Upper lobe of right lung (tissue), 1 donor: ENCODE measurements at places on chromosomes 7 and 10. TPM values are rescaled to one million over a fixed set of nuclear protein-coding genes. Genes with fewer than 3 reads are reported as not detected.
A peak's percentile ranks its signal among the peaks of the same experiment; 100 is the strongest.

GRCh38 chr10:119643306-119644204 lies 7.6 kb upstream of the BAG3 start:
- no peak for DNase-seq

Gene MRLN
- not detected for total RNA-seq

DNA sequence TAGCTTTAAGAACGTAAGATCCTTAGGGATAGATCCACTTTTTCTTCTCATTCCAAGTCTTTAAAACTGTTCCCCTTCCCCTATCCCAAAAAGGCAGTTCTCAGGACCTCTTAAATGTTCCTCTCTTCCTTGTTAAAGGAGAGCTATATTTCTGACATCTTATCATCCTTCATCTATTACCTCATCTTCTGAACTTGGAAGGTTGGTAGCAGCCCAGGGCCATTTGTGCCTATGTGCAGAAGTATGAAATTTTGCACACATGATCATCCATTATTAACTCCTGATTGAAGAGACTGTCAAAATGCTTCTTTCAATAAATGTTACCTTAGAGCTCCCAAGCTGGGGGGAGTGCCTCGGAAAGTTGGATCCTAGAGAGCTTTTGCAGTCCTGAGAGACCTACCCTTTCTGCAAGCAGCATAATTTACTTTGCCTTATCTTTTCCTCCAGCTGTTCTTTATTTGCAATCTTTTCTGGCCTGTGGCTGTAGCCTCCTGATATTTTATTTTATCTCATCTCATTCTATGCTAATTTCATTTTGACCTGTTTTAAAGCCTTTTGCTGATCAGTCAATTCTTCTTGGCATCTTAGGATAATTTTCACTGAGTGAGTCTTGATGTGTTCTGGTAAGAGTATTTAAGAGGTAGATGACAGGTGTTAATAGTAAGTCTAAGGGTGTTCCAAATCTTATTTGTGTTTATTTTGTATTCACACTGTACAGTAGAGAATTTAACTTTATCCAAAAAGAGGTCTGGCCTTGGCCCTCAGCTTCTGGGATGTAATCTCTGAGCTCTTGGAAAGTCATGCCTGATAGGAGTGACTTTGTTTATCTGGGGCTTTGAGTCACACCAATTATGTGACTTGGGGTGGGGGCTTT lies 135.0 kb upstream of the PDLIM1 start:
- no peak for DNase-seq

- DNase-seq: no peak
Observed at GRCh38 chr10:27192284-27192683, 37.1 kb downstream of the MASTL start.

DNA sequence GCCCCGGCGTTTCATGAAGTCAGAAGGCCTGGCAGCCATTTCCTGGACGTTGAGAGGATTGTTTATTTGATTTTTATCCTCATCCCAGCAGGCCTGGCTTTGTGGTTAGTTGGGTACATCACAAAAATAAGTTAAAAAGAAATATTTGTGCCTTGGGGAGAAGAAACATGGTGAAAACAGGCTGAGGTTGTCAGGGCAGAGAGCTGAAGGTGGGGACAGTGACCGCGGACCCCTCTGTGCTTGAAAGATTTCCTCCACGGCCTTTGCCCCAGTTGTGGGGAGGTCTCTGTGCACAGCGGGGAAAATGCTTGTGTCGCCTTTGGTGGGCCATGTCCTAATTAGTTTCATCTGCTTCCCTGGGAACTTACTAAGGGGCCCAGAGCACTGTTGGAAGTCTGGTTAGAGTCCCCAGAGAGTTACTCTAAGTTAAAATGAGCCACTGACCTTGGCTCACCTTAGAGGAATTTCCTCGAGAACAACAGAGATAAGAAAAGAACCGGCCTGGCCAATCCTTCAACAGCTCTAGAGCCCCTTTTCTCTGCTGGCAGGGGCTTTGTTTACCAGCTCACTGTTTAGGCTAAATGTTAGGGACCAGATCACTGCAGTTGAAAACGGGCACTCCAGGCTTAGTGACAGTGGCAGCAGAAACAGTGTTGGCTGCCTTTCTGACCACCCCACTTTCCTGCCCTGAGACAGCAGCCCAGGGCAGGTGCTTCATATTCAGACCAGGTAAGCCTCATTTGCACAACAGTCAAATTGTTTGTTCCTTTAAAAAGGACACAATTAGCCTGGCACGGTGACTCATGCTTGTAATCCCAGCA lies 37.9 kb downstream of the CRCP start:
- peak; percentile 2 for DNase-seq

- DNase-seq: no peak
Observed at GRCh38 chr7:96330193-96330592, 8.3 kb upstream of the SLC25A13 start.

Gene GPC2
- total RNA-seq: 0.49 TPM

DNA sequence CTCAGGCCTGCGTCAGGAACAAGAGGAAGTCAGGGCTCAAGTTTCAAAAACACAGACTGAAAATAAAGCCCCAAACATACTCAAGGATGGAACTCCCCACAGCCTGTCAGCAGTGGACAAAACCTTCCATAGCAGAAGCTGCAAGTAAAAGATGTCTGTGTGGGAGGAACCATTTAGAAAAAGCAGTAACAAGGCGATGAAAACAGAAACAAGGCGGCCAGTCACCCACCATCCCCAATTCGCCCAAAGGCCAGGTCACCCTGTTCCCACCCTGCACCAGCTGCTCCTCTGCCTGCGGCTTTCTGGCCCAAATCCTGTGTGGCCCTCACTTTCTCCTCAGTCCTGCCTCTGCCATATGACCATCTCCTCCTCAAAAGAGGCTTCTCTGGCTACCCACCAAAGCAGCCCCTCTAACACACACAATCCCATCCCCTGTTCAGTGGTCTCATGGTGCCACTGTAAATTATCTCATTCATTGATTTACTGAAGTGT lies 27.8 kb downstream of the KCNMA1 start:
- DNase-seq: no peak

- DNase-seq: no peak
Observed at GRCh38 chr10:128014236-128014635, 107.3 kb downstream of the PTPRE start.

Gene IDI2
- not detected for total RNA-seq

DNA sequence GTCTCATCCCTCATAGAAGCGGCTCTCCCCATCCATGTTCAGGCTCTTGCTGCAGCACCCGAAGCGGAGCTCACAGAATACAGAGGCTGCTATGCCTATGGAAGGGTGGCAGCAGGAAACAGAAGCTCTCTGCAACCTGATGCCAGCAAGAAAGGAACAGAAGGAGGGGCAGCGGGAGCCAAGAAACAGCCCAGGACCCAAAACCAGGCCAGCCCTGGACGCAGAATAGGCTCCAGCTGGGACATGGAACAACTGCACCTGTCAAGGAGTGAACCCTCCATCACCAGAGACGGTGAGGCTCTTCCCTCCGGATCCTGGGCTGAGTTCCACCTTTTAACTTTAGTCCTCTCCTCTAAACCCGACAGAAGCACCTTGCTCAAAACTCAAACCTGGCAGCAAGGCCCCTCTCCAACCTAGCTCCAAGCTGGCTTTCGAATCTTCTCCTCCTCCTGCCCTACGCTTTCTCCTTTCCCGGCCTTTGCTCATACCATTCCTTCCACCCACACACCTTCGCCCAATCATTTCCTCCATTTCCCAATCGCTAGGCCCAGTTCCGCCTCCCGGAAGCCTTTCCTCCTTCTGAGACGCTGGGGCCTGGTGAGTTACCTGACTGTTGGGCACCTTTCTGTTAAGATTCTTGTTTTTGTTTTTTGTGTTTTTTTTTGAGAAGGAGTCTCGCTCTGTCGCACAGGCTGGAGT lies 122.8 kb upstream of the ZNF92 start:
- DNase-seq: no peak

DNA sequence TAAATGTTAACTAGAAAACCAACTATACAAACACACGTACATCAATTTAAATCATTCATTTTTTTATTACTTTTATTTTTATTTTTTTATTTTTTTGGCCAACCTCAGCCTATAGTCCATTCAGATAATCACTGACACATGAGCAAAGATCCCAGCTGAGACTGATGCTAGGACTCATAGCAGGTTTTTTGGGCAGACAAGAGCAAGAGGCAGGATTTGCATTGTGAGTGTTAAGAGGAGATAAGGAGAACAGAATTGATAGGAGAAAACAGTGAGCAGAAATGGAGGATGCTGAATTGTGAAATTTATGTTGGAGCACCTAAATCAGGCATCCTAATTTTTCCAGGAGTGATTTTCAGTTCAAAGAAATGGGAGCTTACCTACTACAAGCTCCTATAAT lies 240.3 kb downstream of the SEMA3D start:
- DNase-seq: no peak

Gene OR13A1
- total RNA-seq: not detected

Gene LGI1
- not detected for total RNA-seq

- DNase-seq: no peak
Observed at GRCh38 chr7:16747102-16747501, 6.5 kb upstream of the TSPAN13 start.

GRCh38 chr7:30348083-30348560 lies 63.7 kb downstream of the ZNRF2 start:
- DNase-seq: no peak

Gene CD36
- 115 TPM for total RNA-seq

GRCh38 chr7:149355390-149356048 lies 93.5 kb downstream of the ZNF783 start:
- DNase-seq: no peak

- no peak for DNase-seq
Observed at GRCh38 chr7:157937406-157937805, 600.6 kb downstream of the DNAJB6 start.

GRCh38 chr10:75106242-75106641 lies 5.2 kb upstream of the SAMD8 start:
- DNase-seq: no peak

DNA sequence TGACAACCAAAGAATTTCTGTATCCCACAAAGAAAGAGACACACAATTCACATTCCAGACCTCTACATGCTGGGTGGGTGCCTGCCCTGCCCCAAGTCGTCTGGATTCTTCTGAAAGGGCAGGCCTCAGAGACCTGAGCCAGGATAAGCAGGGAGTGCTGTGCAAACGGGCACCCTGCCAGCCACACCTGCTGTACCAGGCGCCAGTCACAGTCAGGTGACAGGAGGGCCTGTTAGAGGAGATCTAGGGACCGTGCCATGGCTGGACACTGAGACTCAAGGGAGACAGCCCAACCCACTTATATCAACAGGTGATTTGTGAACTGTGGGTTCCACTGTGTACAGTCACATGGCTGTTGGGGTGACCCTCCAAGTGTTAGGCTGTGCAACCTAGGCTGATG lies 103.1 kb upstream of the AFAP1L2 start:
- DNase-seq: peak; percentile 93

DNA sequence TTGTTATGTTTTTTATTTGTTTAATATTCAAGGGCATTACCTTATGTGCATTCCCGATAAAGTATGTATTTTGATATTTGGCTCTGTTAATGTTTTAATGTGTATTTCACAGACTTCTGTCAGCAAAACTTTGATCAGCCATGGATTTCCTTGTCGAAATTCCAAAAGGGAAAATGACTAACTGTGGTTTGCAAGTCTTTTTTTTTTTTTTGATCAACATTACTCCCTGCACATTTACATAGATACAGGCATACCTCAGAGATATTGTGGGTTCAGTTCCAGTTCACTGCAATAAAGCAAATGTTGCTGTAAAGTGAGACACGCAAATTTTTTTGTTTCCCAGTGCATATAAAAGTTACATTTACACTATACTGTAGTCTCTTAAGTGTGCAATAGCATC lies 351.9 kb downstream of the CXCL12 start:
- DNase-seq: no peak

GRCh38 chr10:91163869-91164474 lies 56.5 kb upstream of the PCGF5 start:
- peak; percentile 83 for DNase-seq

Gene IRF5
- total RNA-seq: 29.4 TPM

GRCh38 chr10:89226891-89227290 lies 19.8 kb upstream of the CH25H start:
- no peak for DNase-seq

DNA sequence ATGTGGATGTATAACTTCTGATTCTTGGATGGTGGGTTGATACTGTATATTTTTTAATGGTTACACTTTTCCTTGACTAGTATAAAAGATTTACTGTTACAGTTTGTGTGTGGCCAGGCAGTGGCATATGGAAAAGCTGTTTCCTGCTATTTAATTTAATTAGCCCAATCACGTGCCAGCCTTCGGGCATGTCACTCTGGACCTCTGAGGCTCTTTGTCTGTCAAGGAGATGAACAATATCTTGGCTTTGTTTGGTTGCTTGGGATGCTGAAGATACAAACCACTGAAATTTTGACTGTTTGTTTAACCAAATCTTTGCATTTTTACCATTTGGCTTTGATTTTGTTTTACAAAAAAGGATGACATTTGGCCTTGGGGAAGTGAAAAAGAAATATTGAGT lies 185.0 kb downstream of the HDAC9 start:
- DNase-seq: no peak

DNA sequence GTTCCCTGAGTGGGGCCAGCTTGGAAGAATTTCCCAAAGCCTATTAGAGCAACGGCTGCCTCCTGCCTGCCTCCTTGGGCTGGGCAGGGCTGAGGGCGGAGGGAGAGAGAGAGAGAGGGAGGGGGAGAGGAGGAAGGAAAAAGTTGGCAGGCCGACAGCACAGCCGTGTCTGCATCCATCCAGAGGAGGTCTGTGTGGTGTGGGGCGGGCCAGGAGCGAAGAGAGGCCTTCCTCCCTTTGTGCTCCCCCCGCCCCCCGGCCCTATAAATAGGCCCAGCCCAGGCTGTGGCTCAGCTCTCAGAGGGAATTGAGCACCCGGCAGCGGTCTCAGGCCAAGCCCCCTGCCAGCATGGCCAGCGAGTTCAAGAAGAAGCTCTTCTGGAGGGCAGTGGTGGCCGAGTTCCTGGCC lies at the start of gene AQP1:
Gene AQP1 (plus strand): TSS at position 293 of the 409 bp plus-strand sequence. CDS start 57 bp downstream, at position 350.
- DNase-seq: peak; percentile 95

- no peak for DNase-seq
Observed at GRCh38 chr10:101538446-101538845, 49.6 kb downstream of the POLL start.

DNA sequence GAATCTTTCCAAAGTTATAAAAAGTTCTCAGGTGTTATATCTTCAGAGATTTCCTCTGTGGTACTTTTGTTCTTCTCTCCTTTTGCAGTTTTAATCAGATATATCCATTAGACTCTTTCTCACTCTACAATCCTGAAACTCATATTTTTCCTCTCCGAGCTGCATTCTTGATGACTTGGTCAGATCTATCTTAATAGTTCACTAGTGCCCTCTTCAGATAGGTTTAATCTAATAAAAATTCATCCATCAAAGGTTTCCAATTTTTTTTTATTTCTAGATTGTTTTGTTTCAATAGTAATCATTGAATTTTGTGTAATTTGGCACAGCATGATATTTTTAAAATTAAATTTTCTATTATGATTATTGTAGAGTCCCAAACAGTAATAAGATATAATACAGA lies 21.8 kb upstream of the DGKB start:
- DNase-seq: no peak

Gene LFNG
- total RNA-seq: 35.4 TPM

GRCh38 chr7:37598824-37599223 lies 84.7 kb upstream of the GPR141 start:
- no peak for DNase-seq

Gene CYP2C8
- total RNA-seq: 0.46 TPM

- no peak for DNase-seq
Observed at GRCh38 chr10:93876381-93876780, 17.4 kb upstream of the SLC35G1 start.

Gene FAM221A
- total RNA-seq: 9.0 TPM

Gene MEOX2
- 21.9 TPM for total RNA-seq

GRCh38 chr7:26603631-26604030 lies 260.8 kb downstream of the SKAP2 start:
- DNase-seq: no peak

GRCh38 chr10:570628-571163 lies 118.8 kb downstream of the DIP2C start:
- DNase-seq: no peak

Gene SEMA3D
- 13.6 TPM for total RNA-seq

Gene ASB10
- total RNA-seq: not detected

Gene RAB19
- 2.9 TPM for total RNA-seq
